Foreskin keratinocyte (primary cell): ENCODE measurements at places on chromosomes 16 and 17. TPM values are rescaled to one million over a fixed set of nuclear protein-coding genes. Genes with fewer than 3 reads are reported as not detected.

Gene RGS9
- polyA plus RNA-seq, result 5.0 and 6.4 TPM in 2 replicates

DNA sequence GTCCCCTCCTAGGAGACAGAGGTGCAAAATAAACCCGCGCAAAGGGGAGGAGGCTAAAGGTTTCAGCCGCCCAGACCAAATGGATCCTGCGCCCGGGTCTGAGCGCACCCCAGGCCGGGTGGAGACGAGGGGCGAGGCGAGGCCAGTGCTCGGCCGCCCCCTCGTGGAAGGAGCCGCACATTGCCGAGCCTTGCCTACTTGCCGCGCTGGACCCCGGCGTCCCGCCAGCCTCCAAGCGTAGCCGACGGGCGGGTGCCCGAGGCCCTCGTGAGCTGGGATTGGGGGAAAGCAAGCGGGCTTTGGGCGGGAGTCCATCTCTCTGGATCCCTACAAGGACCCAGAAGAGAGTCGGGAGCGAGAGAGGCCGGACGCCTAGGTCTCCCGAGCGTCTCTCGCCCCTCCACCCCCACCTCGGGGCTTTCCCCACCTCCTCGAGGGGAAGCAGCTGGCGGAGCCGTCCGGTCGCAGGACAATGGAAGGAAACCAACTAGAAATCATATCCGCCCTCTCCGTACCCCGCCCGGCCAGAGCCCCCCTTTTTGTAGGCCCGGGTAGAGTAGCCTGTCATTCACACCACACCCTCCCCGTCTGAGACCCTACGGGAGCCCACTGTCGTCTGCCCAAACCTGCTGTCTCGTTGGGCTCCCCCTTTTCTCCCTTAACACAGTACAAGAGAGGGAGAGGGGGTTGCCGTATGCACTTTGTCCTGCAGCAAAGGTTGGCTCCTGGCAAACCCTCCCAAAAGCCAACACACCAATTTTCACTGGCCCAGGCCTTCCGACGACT lies 664 bp upstream of the BCL6B start:
- no peak for DNase-seq

DNA sequence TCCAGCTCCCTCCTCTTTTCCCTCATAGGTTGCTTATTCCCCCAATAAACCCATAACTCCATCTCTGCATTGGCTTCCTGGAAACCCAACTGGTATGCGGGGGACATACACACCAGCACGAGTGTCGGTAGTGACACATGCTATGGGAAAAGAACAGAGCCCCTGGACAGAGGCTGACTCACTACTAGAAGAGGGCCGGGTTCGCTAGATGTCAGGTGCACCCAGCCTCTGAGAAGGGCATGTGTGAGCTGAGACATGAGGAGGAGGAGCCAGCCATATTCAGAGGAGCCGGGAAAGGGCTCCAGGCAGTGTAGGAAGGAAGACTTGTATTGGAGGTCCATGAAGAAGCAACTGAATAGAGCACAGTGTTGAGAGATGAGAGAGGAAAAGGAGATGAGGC lies 241.1 kb downstream of the SOX9 start:
- peak; percentile 91 for DNase-seq

DNA sequence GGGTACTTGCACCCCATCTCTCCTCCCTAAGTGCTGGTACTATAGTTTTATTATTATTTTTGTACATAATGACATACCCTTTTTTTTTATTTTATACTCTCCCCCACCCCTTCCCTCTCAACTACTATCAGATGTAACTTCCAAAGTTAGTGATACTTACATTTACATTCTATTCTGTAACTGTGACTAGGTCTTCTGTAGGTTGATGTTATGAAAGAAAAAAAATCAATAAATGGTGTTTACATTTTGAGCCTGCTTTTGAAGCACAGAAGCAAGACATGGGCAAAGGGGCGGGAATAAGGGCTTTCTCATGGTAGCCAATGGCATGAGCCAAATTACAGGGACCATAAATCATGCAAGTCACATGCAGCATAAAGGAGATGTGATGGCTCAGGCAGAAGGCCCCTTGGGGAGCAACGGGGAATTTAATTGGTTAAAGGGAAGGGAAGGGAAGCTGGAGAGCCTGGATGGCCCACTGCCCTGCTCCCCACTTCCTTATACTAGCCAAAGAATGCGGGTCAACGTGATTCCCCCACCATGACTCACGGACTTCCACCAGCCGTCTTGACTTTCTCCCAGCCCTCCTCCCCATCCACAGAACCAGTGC lies 2.4 kb upstream of the ACSF2 start:
- DNase-seq, result peak; percentile 98
